ENCODE measurements at places on chromosomes 3 and 15.

DNA sequence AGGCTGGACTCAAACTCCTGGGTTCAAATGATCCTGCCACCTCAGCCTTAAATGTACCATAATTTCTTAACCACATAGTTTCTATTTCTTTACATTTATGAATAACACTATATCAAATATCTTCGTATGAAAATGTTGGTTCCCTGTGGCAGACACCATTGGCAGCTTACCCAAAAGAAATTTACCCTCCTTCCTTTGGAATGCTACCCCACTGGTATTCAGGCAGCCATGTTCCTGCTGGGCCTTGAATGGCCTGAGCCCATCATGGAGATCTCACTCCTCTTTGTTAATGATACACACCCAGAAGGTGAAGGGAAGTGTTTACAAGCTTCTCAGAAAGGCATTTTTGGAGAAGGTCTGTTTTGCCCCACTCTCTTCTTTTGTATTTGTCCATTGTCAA lies 94.3 kb upstream of the RNF7 start:
- no peak for DNase-seq

GRCh38 chr3:179418610-179419009 lies 32.7 kb downstream of the GNB4 start:
- DNase-seq: no peak

GRCh38 chr3:73137736-73138403 lies 76.4 kb downstream of the EBLN2 start:
- no peak for DNase-seq

- no peak for DNase-seq
Measured at GRCh38 chr3:54274607-54275006, 152.3 kb downstream of the CACNA2D3 start.

- no peak for DNase-seq
Measured at GRCh38 chr15:78907577-78907976, 34.9 kb downstream of the MORF4L1 start.
